Keratinocyte (primary cell): ENCODE measurements at places on chromosomes 13 and 19.

GRCh38 chr19:23906835-23907234 lies 7.9 kb upstream of the ZNF726 start:
- no peak for DNase-seq

GRCh38 chr13:43785650-43786471 lies 911 bp downstream of the ENOX1 start:
- no peak for DNase-seq

- no peak for DNase-seq
Measured at GRCh38 chr13:37412241-37412921, 186.2 kb downstream of the POSTN start.

DNA sequence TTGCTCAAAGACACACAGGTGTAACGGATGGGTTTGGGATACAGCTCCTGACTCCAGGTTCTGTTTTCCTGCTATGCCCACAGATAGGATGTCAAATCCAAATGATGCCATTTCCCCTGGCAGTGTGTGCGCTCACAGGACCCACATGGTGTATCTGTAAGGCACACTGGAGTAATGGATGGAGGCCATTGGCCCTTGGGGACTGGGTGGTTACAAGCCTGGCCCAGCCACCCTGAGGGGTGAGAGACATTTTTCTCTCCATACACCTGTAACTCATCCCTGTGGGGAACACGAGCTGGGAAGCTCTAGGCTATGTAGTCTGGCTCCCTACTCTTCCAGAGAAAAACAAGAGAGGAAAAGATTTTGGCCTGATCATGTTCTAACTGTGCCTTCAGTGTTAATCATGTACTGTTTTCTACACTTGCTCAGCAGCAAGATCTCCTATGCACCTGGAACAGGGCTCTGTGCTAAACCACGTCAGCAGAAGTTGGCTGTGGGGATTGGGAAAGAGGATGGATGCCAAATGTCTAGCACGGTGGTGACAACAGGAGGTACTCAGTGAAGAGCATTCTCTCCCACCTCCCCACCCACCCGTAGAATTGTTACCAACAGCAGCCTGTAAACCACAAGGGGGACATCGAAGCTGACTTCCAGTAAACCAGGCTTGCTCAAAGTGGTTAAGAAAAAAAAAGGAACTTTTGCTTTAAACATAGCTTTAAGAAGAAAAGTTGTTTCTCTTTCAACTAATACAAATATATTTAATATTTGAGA lies 237.0 kb downstream of the LACC1 start:
- no peak for DNase-seq

DNA sequence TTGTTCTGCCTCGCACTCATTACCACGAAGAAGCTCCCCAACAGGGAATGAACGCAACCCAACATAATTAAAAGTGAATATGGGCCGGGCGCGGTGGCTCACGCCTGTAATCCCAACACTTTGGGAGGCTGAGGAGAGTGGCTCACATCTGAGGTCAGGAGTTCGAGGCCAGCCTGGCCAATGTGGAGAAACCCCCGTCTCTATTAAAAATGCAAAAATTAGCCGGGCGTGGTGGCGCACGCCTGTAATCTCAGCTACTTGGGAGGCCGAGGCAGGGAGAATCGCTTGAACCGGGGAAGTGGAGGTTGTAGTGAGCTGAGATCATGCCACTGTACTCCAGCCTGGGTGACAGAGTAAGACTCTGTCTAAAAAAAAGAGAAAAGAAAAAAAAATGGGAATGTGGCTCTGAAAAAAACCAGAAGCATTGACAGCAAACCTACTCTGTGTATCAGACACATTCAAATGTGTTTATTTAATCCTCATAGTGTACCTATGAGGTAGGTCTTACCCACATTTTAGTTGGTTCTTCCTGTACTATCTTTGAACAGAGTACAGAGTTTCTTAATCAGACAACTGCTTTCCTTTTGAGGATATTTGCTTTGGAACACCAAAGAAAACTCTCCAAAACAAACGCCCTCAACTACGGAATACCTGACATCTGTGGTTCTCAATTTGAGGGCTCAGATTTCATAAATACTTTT lies 70.0 kb downstream of the NUFIP1 start:
- DNase-seq = no peak

- no peak for DNase-seq
Measured at GRCh38 chr19:20276011-20276731, 109.2 kb downstream of the ZNF486 start.

- peak; percentile 9 for DNase-seq
Measured at GRCh38 chr13:57624565-57625435, 6.7 kb upstream of the PCDH17 start.

- no peak for DNase-seq
Measured at GRCh38 chr19:30208436-30209060, 163.6 kb upstream of the ZNF536 start.
